ENCODE measurements at places on chromosomes 11 and 22.

- no peak for DNase-seq
Measured at GRCh38 chr11:7672960-7673723, at the start of gene CYB5R2. TSS of gene CYB5R2 (minus strand) at chr11:7673500. CDS start at chr11:7672825, 675 bp downstream.

- no peak for DNase-seq
Measured at GRCh38 chr22:28435140-28435768, 244.4 kb downstream of the TTC28 start.

GRCh38 chr11:33598426-33599069 is 102.1 kb downstream of the C11orf91 start:
- DNase-seq, result no peak

DNA sequence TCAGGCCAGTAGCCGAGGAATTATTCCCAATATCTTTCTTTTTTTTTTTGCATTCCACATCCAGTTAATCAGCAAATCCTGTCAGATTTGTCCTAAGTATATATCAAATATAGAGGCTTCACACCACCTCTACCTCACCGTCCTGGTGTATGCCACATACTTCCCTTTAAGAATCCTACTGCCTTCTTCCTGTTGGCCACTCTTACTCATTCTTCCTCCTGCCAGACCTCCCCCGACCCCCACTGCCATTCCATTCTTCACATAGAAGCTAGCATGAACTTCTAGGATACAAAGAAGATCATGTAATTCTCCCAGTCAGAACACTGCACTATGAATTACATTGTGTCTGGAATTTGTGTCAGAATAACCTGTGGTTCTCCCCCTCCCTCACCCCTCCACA is 89.5 kb downstream of the TRIM44 start:
- no peak for DNase-seq

GRCh38 chr11:1924646-1925372 is 5.3 kb downstream of the TNNT3 start:
- no peak for DNase-seq

GRCh38 chr22:30843245-30843644 is 125.3 kb downstream of the MORC2 start:
- no peak for DNase-seq

Measured in HL-60 (cell line).